Substantia nigra (tissue), 51 donors: ENCODE measurements at places on chromosomes 1 and 21.

DNA sequence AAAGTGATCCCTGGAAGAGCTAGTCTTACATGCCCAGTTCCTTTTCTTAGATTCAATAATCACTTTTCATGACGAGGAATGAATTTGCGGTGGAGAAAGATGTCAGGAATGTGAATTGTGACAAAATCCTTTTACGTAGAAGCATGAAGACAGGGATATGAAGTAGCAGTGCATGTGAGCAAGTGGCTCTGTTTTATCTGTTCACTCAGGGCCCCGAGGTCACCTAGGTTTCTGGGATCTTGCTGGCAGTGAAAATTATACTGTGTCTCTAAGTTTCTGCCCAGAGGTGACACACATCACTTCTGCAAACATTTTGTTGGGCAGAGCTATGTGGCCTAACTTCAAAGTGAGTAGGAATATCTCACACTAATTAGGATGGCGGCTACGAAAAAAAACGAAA, 79.3 kb downstream of the USP25 start:
- DNase-seq = no peak

DNA sequence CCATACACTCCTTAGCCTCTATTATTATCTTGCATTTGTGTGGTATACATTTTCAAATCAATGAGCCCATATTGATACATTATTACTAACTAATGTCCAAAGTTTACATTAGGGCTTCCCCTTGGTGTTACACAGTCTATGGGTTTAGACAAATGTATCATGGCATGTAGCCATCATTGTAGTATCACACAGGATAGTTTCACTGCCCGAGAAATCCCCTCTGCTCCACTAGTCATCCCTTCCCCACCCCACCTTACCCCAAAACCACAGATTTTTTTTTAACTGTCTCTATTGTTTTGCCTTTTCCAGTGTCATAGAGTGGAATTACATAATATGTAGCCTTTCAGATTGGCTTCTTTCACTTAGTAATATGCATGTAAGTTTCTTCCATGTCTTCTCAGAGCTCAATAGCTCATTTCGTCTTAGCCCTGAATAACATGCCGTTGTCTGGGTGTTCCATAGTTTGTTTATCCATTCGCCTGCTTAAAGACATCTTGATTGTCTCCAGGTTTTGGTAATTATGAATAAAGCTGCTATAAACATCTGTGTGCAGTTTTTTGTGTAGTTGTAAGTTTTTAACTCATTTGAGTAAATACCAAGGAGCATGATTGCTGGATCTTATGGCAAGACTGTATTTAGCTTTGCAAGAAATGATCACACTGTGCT, 86.4 kb upstream of the LYST start:
- DNase-seq = no peak

GRCh38 chr1:94329986-94330385, 88.2 kb upstream of the ABCD3 start:
- no peak for DNase-seq

GRCh38 chr1:245700631-245701030, 545.8 kb downstream of the KIF26B start:
- no peak for DNase-seq

GRCh38 chr1:228318823-228319241, 87.8 kb downstream of the TRIM11 start:
- DNase-seq = no peak

DNA sequence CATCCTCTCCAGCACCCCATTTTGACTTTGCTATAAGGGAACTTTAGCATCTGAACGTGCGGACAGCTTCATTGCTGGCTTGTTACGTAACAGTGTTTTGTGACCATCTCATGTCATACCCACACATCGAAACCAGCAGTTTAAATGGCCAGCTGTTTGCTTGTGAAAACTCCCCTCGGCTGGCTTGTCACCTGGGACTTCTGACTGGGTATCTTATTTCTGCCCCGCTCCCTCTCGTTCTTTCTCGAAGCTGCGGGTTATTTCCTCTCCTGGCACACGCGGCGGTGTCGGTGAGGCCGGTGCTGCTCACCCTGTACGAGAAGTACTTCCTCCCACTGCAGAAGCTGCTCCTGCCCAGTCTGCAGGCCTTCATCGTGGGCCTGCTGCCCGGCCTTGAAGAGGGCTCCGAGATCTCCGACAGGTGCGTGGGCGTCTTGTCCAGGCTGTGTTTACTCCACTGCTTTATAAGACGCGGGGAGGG, 43.5 kb downstream of the DOP1B start:
- no peak for DNase-seq

GRCh38 chr21:46559291-46559983, 45.4 kb downstream of the S100B start:
- DNase-seq = no peak

DNA sequence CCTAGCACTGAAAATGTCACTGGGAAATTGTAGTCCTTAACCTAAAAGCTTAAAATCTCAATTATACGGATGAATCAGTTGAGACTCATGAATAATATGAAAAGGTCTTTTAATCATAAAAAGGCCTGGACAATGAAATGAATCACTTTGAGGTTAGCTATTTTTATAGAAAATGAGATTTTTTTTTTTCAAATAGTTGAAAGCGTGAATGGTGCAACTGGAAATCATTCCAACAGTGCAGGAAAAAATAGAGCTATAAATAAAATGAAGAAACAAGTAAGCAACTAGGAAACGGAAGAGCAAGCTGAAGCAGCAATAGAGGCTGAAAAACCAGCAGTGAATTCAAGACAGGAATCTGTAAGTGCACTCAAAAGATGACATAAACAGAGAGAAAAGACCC, 142.9 kb downstream of the BACH1 start:
- no peak for DNase-seq

- DNase-seq = no peak
Measured at GRCh38 chr1:177858332-177858821, 111.5 kb downstream of the SEC16B start.

DNA sequence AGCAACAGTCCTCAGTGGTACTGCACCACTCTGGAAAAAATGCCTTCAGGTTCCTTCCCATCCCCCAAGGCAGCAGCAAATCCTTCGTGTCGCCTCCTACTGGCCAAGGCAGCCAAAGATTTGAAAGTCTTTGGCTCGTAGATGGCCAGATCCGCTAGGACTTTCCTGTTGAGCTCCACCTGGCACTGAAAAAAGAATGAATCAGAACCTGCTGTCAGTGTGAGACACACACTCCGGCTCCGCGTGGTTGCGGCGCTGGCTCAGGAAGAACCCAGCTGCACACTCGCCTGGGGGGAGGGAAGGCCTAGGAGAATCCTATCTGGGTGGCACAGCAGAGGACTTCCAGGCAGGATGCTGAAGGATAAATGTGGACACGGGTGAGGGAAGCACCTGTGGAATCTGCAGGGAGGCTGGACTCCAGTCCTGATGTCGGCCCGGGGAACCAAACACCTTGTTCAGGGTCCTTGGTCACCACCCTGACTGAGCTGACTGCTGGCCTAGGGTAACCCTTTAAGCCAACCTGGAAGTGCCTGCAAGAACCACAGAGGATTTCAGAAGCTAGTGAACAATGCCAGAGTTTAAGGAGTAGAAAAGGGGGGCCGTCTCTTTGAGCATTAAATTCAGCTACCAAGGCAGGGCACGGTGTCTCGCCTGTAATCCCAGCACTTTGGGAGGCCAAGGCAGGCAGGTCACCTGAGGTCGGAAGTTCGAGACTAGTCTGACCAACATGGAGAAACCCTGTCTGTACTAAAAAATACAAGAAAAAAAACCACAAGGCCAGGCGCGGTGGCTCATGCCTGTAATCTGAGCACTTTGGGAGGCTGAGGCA, 3.2 kb upstream of the CCNL2 start:
- no peak for DNase-seq

GRCh38 chr1:168637350-168637991, 61.1 kb downstream of the XCL1 start:
- no peak for DNase-seq

DNA sequence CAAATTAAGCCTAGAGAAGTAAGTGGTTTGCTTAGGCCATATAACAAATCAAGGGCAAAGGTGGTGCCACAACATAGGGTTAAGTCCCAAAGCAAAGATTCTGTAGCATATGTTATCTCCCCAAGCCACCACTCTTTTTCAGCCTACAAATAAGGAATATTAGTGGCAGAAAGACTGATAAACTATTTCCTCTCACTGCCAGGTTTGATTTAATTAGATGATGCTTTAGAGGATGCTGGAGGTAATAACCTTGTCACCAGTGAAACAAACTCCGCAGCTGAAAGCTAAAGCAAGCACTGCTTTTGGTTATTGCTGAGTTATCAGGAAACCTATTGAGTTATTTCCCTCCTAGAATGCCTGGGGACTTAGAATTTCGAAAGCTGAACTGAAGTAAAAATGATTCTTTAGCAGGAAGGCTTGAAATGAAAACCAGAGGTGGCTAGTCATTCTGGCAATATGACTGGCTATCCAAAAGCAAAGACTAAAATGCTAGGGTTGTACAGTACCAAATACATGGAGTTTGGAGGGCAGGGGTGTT, 145.2 kb downstream of the SYT2 start:
- no peak for DNase-seq

GRCh38 chr1:41678111-41678878, 193.8 kb upstream of the EDN2 start:
- no peak for DNase-seq

DNA sequence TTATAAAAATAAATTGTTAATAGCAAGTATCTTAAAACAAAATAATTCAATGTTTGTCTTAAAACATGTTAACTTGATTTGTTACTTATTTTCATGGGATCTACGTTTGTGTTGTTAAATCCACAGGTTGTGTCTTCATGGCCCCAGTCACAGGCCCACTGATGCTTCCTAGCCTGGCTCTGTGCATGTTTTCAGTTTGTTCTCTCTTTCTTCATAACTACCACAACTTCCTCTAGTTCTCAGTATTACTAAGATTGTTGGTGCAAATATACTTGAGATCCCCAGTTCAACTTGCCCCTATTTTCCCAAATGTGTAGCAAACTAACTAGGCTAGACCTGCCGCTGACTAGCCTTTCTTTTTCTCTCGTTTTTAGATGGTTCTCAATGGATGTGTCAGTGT, 250.5 kb downstream of the NRIP1 start:
- no peak for DNase-seq

GRCh38 chr1:14659913-14660312, 61.4 kb downstream of the KAZN start:
- no peak for DNase-seq

DNA sequence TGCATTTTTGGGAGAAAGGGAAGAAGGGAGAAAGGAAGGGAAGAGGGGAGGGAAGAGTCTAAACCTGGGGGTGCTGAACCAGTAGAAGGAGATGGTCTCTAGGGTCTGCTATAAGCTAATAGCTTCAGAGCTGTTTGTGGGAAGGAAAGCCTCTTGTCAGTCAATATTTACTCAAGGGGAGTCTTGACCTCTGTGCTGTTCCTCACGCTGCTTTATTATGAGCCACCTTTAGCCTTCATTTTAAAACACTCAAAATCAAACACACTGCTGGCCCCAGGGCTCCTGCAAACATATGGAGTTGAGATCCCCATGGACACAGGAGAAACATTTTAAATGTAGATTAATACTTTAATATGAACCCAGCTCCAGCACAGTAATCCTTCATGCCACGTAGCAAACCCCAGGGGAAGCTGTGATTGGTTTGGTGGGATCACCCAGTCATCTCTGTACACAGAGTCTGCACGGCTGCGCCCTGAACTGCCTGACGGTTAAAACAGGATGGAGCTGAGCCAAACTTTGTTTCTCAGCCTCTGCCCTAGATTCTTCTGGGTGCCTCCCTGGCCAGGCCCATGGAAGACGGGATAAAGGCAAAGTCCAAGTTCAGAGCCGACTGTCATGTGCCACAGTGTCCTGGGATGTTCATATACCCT, 40.2 kb upstream of the VWA5B1 start:
- DNase-seq = no peak

DNA sequence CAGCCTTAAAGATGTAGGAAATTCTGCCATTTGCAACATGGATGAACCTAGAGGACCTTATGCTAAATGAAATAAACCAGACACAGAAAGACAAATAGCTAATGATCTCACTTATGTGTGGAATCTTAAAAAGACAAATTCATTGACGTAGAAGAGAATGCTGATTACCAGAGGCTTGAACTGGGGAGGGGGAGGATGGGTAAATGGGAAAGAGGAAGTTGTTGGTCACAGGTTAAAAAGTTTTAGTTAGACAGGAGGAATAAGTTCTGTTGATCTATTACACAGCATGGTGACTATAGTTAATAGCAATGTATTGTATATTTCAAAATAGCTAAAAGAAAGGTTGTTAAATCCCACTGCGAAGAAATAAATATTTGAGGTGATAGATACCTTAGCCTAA, 62.8 kb downstream of the PKN2 start:
- DNase-seq = no peak

- DNase-seq = no peak
Measured at GRCh38 chr1:57063406-57064125, 97.8 kb upstream of the C8B start.

DNA sequence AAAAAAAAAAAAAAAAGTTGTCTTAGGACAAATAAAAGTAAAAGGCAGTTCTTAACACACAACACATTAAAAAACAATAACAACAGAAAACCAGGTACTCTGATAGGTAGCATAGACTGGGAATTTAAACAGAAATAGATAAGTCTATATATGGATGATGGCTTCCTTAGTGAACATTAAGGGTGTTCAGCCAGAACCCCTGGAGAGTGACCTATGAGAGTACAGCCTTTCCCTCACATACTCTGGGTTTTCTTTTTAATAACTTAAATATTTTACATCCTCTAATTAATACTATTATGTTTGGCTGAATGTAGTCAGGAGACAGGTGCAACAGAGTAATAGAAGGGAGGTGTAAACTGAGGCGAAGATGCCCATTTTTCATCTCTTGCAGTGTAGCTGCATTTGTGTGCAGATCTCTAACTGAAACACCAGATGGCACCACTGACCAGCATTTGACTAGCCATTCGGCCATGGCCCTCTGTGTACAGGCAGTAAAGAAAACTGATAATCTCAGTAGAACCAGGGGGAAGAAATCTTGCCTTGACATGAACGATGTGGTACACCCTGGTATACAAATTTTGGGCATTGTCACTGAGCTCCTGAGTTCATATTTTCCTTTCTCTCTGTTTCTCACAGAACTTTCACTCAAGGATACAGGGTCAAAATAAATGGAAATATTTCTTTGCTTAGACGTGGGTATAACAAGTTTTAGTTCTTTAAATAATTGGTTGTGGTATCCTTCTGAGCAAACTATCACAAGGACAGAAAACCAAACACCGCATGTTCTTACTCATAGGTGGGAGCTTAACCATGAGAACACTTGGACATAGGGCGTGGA, 7.6 kb downstream of the TTF2 start:
- no peak for DNase-seq

DNA sequence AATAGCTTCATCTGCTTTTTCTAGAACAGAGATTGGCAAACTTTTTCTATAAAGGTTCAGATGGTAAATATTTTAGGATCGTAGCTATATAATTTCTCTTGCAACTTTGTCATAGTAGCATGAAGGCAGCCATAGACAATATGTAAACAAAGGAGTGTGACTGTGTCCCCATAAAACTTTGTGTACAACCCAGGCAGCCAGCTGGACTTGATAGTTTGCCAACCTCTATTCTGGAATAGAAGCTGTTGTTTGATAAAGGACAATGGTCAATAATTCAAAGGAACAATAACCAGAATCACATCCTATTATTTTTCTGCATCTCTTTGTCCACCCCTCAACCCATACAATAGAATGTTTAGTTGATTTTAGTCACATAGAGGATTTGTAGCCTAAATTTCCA, 286.7 kb downstream of the LMX1A start:
- DNase-seq = peak; percentile 9
